ENCODE measurements at places on chromosomes 11 and 22.

DNA sequence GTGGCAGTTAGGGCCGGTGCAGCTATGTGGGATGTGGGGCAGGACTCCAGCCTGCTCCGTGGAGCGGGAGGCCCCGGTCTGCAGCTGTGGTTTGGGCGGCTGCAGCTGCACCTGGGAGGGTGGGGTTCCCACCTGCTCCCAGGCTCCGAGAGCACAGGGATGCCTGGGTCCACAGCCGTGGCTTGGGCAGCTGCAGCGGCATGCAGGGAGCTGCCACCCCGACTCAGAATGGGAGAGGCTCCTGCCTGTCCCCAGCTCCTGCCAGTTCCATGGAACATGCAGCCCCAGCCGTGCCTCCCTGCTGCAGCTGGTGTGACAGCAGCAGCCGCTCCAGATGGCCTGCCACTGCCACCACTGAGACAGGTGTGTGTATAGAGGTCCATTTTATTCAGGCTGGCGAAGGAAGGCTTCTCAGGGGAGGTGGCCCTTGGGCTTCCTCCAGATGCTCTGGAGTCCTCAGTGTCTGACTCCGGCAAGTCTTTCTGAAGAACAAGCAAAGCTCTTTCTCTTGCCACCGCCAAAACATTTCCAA, 21.8 kb upstream of the UPK3A start:
- DNase-seq, result no peak

GRCh38 chr22:23036684-23037428, 33.5 kb upstream of the GNAZ start:
- no peak for DNase-seq

GRCh38 chr11:24754406-24754805, 257.6 kb downstream of the LUZP2 start:
- DNase-seq, result no peak

- no peak for DNase-seq
These were observed 838 bp upstream of the MTFP1 start for GRCh38 chr22:30424534-30425326.

DNA sequence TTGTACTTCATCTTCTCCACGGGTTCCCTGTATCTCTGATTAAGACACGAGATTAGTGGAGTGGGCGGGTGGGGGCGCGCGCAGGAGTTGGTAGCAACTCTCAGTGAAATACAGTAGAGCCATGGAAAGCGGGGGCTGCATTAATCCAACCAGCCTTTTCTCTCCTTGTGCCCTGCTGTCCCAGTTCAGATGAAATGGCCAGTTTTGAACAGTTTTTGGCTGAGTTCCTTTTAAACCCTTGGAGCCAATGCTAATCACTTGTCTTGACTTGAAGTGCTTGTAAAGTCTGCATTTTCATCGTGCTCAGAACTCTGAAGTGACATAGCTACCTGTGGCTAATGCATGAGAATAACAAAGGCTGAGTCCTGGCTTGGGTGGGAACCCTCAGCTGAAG, 734 bp upstream of the TMEM123 start:
- no peak for DNase-seq

DNA sequence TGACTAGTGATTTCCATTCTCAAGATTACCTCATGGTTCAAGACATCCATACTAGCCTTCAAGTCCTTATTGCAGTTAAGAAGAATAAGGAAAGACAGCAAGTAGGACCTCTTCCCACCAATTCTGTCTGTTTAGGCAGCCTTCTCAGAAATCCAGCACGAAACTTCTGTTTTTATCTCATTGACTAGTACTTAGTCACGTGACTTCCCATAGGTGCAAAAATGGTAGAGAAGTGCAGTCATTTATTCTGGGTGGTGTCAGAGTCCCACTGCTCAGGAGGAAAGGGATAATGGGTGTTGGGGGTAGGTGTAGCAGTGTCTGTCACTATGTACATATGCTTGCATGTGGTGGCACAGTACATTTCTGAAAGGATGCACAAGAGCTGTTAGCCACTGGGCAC, 57.7 kb upstream of the SORL1-AS1 start:
- DNase-seq, result no peak

- DNase-seq, result no peak
These were observed 381.4 kb downstream of the BRD1 start for GRCh38 chr22:49446145-49446758.

GRCh38 chr11:128629516-128630106, 42.3 kb upstream of the ETS1 start:
- DNase-seq, result no peak

DNA sequence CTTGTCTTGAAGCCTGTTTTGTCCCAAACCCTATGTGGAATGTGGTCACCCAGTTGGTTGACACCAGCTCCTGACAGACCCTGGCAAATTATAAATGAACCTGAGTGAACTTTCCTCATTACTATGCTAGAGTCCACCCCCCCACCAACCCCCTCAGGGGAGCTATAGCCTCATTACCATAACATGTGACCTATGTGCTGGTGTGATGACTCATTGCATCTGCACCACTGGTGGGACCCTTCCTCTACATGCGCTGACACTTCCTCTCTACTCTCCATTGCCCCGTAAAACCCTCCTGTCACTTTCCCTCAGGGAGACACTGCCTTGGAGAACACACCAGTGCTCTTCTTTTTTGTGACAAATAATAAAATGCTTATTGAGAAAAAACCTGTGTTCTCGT, 105.0 kb upstream of the SESN3 start:
- DNase-seq, result no peak

GRCh38 chr22:23272834-23273233, 92.5 kb downstream of the BCR start:
- DNase-seq, result no peak

GRCh38 chr11:96213500-96213899, 129.5 kb downstream of the MAML2 start:
- no peak for DNase-seq

DNA sequence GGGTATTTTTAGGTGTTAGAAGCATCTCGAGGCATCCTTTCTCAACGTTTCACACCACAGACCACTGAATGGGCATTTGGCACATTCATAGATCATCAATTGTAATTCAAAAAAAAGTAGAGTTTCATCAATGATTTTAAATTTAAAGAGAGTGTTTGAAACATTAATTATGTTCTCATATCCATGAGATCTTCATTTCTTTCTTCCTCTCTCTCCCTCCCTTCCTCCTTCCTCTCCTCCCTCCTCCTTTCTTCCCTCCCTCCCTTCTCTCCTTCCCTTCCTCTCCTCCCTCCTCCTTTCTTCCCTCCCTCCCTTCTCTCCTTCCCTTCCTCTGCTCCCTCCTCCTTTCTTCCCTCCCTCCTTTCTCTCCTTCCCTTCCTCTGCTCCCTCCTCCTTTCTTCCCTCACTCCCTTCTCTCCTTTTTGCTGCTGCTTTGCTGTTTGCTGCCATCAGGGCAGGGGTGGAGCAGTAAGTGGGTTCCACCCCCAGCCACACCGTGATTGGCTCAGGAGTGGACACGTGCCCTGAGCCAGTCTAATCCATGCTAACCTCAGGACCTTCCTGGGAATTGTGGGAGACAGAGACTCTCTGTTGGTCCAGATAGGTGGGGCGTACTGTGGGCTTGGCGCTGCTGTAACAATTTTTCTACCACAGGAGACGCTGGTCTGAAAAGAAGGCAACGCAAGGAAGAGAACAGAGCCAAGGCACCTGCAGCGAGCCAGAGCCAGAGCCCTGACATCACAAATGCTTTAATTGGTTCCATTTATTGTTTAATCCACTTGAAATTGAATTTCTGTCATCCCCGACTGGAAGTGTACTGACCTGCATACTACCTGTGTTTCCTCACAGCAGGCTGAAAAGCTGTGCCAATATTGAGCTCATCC, 33.7 kb upstream of the APOBEC3A start:
- no peak for DNase-seq

- DNase-seq, result no peak
These were observed 19.0 kb downstream of the MCAM start for GRCh38 chr11:119297938-119298337.

- DNase-seq, result no peak
These were observed 54.6 kb downstream of the GAB4 start for GRCh38 chr22:16953206-16954059.

- no peak for DNase-seq
These were observed 51.8 kb downstream of the C11orf71 start for GRCh38 chr11:114348200-114349191.

- DNase-seq, result no peak
These were observed 1.5 kb upstream of the GGT1 start for GRCh38 chr22:24601217-24602104.

GRCh38 chr11:19288256-19288655, 47.5 kb upstream of the E2F8 start:
- no peak for DNase-seq

- DNase-seq, result no peak
These were observed 5.6 kb downstream of the LARGE1 start for GRCh38 chr22:33914699-33915098.

- DNase-seq, result no peak
These were observed 128.2 kb downstream of the ST3GAL4 start for GRCh38 chr11:126483621-126484195.

GRCh38 chr11:134535029-134536025, 123.3 kb upstream of the B3GAT1 start:
- DNase-seq, result no peak

- DNase-seq, result no peak
These were observed 18.9 kb upstream of the RFPL3 start for GRCh38 chr22:32338757-32339156.

DNA sequence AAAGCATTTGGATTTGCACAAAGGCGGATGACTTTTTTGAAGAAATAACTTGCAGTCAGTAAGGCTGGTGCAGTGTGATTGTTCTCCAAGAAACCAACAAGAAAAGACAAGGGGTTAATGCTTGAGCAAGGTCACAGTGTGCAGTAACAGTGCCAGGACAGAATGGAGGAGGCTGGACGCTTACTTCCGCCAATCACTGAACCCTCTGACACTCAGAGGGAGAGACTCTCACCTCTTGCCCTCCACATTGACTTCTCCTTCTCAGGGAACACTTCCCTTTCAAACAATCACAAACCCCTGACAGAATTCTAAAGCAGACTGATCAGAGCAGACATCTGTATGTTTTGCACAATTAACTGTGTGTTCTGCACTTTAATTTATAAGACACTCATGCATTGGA, 228.4 kb downstream of the BLID start:
- no peak for DNase-seq

DNA sequence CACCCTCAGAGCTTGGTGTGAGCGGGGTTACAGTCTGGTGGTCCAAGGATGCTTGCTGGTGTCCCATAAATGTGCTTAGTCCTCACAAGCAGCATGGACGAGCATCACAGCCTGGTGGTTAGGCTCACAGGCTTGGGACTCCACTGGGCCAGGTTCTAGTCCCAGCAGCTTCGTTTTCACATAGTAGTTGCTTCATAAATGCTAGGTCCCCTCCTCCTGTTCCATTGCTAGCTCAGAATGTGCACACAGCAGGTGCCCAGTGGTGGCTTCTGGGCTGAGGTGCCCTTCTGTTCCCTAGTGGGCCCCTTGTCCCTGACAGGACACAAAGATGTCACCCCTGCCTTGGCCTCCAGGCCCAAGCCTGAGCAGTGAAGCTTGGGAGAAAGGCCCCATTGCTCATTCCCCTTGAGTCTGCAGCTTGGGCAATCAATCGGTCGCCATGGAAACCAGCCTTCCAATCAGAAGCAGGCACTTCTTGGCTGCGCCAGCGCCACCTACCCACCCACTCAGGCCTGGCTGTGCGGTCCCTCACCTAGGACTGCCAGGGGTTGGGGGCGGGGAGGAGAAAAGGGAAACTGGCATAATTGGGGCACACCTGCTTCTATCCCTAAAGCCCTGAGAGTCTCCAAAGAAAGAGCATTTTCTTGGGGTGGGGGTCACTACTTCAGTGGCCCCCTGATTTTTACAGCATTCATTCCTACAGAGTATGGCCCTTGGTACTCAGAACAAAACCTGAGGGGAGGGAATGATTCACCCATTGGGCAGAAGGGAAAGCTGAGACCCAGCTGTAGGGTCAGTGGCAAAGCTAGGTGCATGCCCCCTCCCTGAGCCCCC, 48.1 kb downstream of the CYTH4 start:
- DNase-seq, result no peak

GRCh38 chr22:31241936-31242335, 29.8 kb downstream of the LIMK2 start:
- no peak for DNase-seq

DNA sequence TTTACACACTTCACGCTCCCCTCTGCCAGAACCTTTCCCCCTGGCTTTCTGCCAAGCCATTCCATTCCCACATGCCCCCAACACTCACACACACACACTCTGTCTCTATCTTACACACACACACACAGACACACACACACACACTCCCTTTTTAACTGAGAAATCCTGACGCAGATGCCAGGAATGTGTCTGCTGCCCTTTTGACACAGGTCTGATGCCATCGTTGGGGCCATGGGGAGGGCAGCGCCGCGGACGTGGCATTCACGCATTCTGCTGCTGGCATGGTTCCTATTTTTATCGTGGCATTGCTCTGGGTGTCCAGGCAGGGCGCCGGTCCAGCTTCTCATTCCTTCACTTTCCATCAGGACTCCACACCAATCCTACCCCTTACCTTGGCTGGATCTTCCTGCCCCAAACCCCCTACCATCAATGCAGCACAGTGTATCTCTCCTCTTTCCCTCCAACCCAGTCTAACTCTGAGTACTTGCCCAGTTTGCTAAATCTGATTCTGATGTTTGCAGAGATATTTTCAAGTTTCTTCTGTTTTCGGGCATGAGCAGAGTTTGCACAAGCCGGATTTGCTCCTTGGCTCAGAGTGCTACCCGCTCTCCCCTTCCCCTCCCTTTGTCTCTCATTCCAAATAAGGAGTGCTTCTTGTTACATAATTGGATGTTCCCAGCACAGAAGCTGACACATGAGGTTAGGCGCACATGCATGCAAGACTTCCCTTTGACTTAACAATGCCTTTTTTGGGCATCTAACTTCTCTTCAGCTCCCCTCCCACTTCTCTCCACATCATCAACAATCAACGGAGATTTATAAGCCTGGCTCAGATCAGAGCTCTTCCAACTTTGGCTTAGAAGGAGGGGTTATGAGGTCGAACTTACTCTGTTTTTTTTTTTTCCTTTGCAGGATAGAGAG, 18.8 kb downstream of the SNX19 start:
- no peak for DNase-seq

GRCh38 chr11:1751531-1751921, 1.1 kb upstream of the IFITM10 start:
- DNase-seq, result no peak

DNA sequence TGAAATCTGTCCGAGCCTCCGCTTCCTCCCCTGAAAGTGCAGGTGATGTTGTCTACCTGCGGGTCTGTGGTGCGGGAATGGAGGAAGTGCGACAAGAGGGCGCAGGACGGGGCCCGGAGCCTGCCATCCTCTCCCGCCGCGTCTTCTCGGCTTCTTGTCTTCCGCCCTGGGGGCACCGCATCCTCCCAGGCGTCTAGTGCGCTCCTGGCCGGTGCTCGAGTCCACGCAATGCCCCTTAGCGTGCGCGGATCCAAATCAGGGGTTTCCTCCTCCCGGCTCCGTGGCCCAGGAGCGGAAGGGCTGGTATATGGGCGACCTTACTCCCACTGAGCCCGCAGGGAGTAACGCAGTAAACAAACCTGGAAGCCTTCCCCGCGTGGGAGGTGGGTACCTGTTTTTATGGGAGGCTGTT, 405 bp downstream of the SFI1 start:
- DNase-seq, result peak; percentile 55

GRCh38 chr22:24566899-24567511, 11.2 kb downstream of the SNRPD3 start:
- DNase-seq, result no peak
